ENCODE measurements at places on chromosomes 3 and 15.
A peak's percentile ranks its signal among the peaks of the same experiment; 100 is the strongest.

- DNase-seq: peak; percentile 43
Observed at GRCh38 chr3:38039101-38039898, at the start of gene DLEC1. DLEC1 (plus strand) TSS chr3:38039208; CDS start chr3:38039226, 18 bp downstream.

DNA sequence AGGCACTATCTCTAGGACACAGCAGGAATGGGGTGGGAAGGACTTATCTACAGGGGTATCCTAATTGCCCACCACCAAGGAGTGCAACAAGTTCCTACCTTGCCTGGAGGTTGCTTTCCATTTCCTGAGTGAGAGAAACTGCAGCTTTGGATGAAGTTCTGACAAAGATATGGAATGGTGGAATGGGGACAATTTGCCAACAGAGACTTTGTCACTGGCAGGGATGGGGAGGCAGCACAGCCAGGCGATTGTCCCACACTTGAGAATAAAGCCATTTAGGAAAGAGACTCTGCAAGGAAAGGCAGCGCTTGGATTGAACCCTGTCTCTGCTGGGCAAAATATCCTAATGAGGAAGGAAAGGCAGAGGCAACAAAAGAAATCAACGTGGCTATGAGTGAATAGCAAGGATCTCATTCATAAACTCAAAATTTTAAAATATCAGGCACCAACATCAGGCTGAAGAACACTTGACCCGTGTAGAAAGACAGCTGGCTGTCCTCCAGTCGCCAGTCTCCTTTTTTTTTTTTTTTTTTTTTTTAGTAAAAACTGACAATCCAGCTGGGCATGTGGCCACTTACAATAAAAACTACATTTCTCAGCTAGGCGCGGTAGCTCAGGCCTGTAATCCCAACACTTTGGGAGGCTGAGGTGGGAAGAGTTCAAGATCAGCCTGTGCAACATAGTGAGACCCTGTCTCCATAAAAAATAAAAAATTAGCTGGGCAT, 31.6 kb upstream of the PDE8A start:
- no peak for DNase-seq

DNA sequence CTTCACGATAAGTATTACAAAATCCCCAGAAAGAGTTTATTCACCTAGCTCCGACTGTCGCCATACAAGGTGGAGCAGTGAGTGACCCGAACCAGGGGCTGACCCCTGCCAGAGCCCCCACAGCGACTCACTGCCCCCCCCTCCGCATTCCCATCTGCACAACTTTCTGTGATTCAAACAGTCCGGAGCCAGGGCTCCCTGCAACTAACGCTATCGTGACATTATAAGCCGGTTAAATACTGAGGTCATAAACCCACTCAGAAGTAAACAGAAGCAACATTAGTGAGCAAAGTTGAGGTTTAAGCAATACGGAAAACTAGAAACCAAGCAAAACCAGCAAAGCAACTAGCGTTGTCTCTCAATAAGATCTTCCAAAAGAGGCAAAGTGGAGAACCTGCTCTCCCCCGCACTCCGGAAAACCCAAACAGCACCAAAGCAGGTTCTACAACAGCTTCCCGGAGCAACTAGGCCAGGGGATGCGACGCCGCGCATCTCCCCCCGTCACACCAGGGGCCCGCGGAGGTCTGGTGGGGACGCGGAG, 642 bp downstream of the SCAP start:
- DNase-seq: peak; percentile 38

DNA sequence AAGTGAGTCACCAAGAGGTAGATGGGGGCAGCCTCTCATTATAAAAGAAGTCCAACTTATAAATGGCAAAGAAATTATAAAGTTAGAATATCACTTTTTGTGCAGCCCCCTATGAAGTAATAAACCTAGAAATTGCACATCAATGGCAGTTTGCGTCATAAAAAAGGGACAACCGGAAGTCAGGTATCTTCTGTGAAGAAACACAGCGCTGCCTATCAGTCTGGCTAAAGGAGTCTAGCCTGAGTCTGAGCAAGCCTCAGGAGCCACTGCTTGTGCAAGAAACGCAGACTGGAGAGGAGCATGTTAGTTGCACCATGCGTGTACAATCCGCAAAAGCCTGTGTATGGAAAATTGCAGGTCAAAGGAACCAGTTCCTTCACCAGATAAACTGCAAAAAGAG, 178.4 kb downstream of the ARRDC4 start:
- DNase-seq: no peak

- no peak for DNase-seq
Observed at GRCh38 chr3:56144805-56145204, 323.5 kb downstream of the ERC2 start.

Measured in amniotic epithelial cell (primary cell).